ENCODE measurements at places on chromosomes 7 and 10.

DNA sequence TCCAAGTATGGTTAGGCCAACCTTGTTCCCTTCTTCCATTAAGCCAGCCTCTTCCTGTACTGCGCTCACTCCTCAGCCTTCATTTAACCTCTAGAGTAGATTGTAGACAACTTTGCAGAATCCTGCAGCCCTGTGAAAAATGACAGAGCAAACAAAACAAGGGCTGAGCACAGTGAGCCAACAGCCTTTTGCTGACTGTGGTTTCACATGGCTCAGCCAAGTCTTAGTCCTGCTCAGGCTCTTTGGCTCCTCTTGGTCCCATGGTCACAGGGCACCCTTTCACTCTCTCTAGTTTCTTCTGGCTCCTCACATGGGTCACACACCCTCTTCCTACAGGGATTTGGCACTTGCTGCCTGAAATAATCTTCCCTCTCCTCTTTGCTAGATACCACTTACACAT, 900.3 kb downstream of the CCSER2 start:
- DNase-seq: no peak

DNA sequence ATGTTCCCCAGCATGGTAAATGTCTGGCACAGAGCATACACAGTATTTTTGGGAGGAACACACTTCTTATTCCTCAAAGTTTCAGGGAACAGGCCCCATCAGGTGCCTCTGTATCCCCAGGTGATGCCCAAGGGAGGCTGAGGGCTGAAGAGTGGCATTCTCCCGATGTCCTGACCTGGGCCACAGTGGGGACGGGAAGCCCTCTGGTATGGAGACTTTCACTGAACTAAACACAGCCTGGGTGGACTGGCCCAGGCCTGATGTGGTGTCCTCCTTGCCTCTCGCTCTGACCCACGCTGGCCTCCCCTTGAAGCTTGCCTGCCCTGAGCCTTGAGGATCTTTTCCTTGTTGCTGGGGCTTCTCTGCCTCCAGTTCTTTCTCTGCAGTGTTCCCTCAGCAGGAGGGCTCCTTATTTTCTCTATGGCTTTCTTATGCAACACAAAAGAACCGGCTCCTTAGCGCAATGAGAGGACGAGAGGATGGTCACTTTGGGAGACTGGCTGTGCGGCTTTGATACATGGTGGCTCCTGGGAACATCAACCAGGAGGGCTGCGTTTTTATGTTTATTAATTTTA, 157.5 kb upstream of the TNS3 start:
- no peak for DNase-seq

DNA sequence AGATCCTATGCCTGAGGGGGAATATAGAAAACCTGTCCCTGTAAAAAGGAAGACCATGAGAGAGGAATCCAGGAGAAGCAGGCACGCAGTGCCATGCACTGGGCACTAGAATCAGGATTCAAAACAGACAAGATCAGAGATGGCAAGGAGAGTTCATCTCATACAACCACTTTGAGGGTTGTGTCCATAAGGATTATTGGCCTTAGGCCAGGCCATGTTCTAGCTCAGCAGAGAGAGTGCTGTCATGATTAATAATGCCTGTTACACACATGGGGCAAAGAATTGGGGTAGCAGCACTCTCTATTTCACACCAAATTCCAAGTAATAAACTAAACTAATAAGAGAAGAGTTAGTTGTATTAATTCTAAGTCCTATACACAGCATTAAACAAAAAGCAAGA, 29.1 kb downstream of the EZH2 start:
- no peak for DNase-seq

GRCh38 chr7:69683002-69683401, 84.7 kb downstream of the AUTS2 start:
- DNase-seq: no peak

GRCh38 chr7:139153832-139154231, 44.3 kb upstream of the ZC3HAV1 start:
- DNase-seq: no peak

DNA sequence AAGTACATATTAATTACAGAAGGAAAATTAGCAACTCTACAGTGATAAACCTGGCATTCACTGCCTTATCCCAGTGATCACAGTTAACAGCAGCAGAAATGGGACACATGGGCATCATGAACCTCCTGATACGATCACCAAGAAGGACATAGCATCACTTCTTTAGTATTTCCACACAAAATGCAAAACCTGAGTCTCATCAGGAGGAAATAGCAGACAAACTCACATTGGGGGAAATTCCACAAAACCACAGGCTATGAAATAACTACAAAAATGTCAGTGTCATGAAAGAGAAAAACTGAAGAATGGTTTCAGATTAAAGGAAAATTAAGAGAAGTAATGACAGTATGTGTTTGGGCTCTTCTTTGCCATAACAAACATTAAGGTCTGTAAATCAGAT, 12.0 kb upstream of the PURB start:
- peak; percentile 73 for DNase-seq

DNA sequence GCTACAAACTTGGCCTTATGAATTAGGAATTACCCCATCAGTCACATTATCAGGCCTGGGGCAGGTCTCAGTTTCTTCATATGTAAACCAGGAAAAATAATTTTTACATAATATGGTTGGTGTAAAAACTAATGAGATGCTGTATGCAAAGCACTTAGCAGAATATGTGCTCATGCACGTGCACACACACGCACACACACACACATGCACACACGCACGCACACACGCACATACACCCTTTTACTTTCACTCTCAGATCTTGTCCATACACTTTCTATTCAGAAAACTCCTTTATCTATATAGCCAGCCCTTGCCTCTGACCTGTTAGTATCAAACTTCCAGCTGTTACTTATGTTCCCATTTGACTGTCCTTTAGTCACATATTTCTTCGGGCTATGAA, 92.7 kb downstream of the CREB5 start:
- no peak for DNase-seq

- no peak for DNase-seq
These were observed 37.7 kb upstream of the SMARCD3 start for GRCh38 chr7:151286148-151286547.

DNA sequence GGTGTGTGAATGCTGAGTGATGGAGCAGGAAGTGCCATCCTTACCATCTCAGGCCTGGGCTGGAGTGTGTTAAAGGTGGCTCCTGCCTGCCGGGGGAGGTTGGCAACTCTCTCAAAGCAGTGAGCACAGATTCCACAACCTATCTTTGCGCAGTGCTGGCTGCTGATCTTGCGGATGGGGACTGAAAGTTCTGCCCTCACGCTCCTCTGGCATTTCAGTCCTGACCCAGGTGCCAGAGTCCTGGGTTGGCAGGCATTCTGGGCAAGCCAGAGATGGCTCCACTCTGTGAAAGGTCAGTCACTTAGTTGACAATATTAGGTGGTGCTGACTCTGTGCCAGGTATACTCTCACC, 315.5 kb downstream of the RPS24 start:
- DNase-seq: no peak

GRCh38 chr7:124662937-124663336, 102.7 kb downstream of the GPR37 start:
- no peak for DNase-seq

GRCh38 chr10:51204701-51205100, 130.4 kb downstream of the PRKG1 start:
- DNase-seq: no peak

GRCh38 chr10:47043928-47044538, 132.8 kb downstream of the PTPN20 start:
- DNase-seq: no peak

GRCh38 chr7:85405016-85405902, 218.4 kb upstream of the SEMA3D start:
- DNase-seq: no peak

GRCh38 chr7:69610374-69611084, 12.3 kb downstream of the AUTS2 start:
- DNase-seq: no peak

DNA sequence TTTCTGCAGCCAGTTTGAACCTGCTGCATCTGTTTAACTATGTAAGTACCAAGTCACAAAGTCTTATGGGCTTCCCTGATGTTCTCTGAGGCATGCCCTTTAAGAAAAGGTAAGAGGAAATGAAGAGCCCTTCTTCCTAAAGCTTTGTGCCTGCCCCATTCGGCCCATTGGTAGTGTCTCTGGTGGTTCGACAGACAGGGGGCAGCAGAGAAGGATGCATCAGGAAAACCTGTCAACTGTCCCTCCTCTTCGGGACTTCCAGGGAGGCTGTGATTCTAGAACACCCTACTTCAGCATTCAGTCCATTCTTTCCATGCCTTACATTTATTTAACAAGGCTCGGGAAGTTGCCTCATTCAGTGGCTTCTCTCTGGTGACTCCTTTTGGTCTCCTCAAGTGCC, 1.9 kb upstream of the SFRP4 start:
- DNase-seq: no peak

DNA sequence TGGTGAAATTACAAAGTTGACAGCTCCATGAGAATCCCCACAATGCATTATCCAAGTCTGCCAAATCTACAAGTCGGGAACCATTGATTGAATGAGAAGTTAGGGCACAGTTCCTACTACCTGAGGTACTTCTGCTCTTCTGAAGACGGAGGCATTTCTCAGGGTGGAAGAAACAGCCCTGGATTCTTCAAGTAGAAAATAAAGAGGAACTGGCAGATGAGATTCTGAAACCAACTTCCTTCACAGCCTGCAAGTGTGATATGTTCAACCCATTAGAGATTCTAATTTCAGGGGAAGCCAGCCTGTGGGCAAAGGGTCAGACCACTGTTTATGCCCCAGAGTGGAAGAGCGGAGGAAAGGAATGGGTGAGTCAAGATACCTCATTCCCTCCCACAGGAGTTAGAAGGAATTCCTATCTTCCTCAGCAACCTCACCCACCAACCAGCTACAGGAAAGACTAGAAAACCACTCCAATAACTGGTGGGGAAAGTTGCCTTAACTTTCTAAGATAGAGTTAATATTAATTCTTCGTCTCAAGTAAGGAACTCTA, 50.5 kb upstream of the BMPER start:
- DNase-seq: no peak

- DNase-seq: no peak
These were observed 524.3 kb downstream of the TCERG1L start for GRCh38 chr10:130787243-130787642.

Data from inflammatory macrophage treated with lipopolysaccharide for 1 hour (primary cell).